ENCODE measurements at places on chromosomes 3 and 15.

DNA sequence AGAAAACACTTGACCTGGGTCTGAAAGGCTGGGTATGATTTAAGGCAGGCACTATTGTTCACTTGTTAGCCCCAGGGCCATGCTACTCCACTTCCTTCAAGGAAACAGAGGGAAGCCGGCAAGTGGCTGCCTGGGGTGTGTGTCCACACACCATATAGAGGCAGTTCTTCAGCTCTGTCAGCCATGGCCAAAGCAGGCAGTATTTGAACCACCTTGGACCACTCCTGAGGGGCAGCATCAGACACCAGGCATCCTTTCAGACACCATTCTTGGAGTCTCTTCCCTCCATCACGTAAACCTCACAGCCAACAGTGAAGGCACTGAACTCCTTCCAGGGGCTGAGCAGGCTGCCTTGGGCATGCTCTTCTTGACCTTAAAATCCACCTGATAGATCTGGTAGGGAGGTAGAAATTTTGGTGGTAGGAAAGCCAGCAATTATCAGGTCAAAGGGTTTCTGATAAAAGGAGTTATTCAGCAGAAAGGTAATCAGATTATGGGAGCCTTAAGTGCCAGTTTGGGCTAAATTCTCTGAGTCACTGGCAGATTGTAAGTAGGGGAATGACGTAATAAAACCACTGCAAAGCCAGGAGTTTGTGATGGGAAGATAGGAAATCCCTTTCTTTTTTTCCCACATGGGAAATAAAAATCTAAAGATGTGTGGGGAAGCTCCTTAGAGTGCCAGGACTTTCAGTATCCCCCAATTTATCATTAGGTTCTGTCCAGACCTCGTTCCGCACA is 20.2 kb downstream of the TGFBR2 start:
- DNase-seq = no peak

DNA sequence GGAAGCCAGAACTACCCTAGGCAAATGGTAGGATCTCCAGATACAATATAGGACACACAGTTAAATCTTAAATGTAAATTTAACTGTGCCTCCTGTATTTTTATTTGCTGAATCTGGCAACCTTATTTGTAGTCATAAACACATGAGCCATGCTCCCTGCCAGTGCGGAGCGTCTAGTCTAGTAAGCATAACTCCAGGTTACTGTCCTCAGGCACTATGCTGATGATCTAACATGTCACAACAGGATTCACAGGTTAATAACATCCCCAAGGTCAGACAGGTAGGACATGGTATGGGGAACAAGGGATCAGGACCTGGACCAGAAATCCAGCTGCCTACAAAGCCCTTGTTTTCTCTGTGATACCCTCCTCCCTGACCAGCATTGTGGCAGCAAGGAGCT is 305.1 kb downstream of the CACNA2D3 start:
- DNase-seq = no peak

- no peak for DNase-seq
These were observed 394.9 kb downstream of the LSAMP start for GRCh38 chr3:116050311-116050915.

DNA sequence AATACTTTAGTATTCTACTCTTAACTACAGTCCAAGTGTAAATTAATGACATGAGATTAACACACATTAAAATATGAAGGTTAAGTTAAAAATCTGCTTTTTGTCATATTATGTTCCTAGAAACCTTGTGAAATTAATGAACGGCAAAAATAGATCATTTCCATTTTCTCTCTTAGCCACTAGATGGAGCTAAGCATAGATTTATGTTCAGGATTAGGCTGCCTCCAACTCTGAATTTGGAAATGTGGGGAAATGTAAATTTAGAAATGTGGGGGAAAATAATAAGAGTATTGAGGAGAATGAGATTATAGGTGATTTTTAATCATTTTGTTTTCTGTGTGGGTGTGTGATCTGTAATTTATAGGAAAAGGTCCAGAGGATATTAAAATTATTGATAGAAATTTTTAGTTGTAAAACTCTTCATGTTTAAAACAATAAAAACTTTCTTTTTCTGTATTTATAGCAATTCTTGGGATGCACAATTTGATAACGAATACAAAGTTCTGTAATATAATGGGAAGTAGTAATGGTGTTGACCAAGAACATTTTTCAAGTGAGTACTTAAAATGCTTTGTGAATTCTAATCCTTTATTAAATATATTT is 59.2 kb downstream of the TMOD3 start:
- DNase-seq = no peak

DNA sequence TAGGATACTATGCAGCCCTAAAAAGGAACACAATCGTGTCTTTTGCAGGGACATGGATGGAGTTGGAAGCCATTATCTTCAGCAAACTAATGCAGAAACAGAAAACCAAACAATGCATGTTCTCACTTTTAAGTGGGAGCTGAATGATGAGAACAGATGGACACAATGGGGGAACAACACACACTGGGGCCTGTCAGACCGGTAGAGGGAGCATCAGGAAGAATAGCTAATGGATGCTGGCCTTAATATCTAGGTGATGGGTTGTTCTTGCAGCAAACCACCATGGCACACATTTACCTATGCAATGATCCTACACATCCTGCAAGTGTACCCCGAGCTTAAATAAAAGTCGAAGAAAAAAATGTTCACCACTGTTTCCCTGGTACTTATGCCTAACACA is 17.5 kb downstream of the SENP7 start:
- DNase-seq = no peak

DNA sequence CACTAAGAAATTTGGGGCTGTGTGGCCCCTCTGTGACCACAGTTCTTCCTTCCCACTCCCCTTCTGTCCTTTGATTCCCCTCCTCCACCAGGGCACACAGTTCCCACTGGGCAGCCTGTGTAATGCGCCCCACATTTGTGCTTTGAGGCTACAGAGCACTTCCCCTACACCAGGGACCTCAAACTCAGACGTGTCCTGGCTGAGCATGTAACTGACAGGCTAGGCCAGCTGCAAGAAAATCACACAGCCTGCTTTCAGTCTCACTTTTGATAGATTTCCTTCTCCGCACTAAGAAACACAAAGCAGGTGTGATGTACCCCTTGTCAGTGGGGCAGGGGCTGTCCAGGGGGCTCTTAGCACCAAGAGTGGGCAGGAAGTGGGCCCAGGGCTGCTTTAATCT is 29.6 kb downstream of the PRKCD start:
- DNase-seq = no peak

GRCh38 chr3:49807431-49808114 is 4.5 kb downstream of the INKA1 start:
- DNase-seq = no peak

- DNase-seq = no peak
These were observed 18.6 kb downstream of the SERP1 start for GRCh38 chr3:150527464-150528255.

GRCh38 chr3:129596194-129597086 is 10.0 kb downstream of the PLXND1 start:
- DNase-seq = peak; percentile 72

All from inflammatory macrophage (primary cell).